ENCODE measurements at places on chromosomes 16 and 17.

GRCh38 chr16:86303787-86304678 is 206.3 kb upstream of the FOXF1 start:
- no peak for DNase-seq

DNA sequence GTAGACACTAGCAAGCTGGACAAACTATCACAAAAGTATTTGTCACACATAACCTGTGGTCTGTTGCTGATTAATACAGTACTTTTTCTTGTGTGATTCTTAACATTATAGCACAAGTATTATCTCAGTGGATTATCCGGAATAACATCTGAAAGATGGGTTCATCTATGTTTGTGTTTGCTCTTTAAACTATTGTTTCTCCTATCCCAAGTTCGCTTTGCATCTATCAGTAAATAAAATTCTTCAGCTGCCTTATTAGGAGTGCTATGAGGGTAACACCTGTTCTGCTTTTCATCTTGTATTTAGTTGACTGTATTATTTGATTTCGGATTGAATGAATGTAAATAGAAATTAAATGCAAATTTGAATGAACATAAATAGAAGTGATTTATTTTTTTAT is 14.5 kb downstream of the RNFT1 start:
- no peak for DNase-seq

DNA sequence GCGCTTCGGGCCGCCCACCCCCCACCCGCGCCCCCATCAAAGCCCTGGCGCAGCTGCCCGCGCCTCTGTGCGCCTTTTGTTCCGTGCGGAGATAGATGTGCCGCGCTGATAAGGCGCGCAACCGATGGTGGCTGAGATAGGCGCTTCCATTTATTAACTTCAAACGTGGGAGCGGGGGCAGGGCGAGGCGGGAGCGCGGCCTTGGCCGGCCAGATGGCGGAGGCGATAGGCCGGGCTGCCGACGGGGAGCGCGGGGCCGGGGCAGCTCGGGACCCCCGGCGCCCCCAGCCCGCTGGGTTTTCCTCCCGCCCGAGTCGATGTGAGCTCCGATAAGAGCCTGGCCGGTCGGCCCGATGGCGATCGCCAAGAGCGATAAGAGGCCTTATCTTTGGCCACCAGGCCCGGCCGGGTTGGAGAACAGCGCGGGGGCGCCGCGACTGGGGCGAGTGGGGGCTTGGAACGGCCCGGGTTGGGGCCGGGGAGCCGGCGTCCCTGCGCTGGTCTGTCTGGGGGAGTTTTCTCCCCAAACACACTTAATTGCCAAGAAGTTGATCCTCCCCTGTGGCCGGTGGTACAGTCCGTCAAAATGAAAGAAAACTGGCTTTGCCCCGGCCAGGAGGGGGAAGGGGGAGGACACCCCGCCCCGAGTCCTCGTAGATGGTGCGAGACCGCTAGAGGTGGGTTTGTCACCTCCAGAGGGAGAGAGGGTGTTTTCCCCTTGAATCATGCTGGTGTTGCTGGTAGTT is 2.7 kb downstream of the ZFPM1 start:
- DNase-seq = peak; percentile 47

DNA sequence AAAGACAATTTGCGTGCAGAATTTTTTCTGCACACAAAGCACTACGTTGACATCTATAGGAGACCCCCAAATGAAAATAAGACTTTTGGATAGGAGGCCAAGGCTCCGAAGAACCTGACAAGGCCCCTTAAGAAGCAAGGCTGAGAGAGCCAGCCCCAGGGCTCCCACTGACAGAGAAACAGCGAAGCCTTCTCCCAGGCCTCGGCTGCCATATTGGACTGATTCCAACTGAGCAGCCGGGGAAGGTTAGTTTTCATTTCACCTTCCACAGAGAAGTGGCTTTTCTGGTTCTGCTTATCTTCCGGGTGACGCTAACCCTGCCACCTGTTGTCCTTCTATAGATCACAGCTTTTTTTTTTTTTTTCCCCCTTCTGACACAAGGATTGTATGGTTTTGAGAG is 356.7 kb downstream of the SOX9 start:
- no peak for DNase-seq

- no peak for DNase-seq
Observed at GRCh38 chr16:8959921-8960787, 3.6 kb downstream of the USP7 start.

- DNase-seq = no peak
Observed at GRCh38 chr16:67169011-67169451, 1.3 kb upstream of the NOL3 start.

DNA sequence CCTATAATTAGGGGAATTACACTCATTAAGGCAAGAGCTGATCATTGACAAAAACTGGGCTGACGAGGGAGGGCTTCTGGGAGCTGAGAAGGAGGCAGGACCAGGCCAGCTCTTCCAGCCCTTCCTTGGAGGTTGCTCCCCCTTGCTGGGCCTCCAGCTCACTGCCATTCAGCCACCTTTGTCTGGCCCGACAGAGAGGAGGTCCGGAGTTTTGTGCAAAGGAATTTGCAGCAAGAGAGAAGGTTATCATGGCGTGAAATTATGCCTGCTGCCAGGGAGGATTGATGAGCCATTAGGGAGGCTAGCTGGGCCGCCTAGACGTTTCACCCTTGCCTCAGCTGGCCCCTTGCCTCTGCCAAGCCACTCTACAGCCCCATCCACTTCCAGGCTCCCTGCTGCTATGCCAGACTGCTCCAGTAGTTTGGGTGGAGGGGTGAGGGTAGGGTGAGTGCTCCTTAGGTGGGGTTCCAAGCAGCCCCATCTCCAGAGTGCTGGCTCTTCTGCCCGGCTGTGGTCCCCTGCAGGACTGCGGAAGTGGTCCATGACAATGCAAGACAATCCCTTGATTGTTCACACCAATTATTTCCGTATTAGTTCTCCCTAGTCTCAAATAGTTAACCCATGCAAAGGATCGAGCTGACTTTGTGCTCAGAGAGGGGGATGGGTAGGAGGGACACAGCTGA is 17.1 kb upstream of the PHF12 start:
- DNase-seq = no peak

DNA sequence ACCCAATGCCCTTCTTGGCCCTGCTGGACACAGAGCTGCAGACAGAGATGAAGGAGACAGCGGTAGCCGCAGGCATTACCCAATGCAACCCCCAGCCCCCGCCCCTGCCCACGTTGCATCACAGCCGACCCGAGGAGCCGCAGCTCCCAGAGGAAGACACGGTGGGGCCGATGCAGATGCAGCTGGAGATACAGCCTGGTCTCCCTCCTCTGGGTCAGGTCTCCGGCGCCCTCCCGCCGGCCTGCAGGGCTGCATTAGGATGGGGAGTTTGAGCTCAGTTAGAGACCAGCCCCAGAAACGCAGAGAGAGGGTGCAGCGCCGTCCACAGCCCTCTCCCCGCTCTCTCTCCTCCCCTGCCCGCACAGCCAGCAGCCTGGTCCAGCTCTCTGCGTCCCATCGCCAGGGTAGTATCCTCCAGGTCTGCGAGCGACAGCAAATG is 19.4 kb upstream of the UBE2I start:
- DNase-seq = no peak

DNA sequence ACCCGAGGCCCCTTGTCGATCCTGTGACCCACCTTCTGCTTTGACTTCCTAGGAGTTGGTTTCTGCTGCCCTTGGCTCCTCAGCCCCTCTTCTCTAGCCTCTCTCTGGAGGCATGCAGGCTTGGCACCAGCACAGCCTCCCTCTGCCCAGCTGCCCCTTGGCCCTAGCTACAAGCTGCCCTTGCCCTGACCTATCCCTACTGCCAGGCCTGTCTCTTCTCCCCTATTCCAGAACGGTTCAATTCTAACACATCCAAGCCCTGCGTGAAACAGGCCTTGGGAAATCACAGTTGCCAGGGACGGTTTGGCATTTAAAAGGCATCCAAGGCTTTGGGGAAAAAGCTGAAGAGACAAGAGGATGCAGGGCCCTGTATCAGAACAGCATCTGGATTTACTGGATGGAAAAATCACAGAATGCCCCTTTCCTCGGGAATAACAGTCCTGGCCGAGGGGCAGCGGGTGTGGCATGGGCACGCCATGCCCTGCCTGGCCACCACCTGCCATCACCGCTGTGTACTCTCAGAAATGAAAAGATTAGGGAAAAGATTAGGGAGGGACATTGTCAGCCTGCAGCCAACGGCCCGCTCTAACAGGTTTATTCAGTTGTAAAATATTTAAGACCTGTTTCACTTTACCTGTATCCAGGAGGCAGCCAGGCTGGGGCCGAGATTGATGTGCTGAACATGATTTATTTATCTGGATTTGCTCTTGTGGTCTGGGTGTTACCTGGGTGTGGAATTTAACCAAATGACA is 15.8 kb downstream of the RAI1 start:
- DNase-seq = no peak

- DNase-seq = no peak
Observed at GRCh38 chr16:10896165-10896564, 19.2 kb downstream of the CIITA start.

GRCh38 chr17:67441052-67441895 is 64.2 kb downstream of the PITPNC1 start:
- DNase-seq = peak; percentile 79

DNA sequence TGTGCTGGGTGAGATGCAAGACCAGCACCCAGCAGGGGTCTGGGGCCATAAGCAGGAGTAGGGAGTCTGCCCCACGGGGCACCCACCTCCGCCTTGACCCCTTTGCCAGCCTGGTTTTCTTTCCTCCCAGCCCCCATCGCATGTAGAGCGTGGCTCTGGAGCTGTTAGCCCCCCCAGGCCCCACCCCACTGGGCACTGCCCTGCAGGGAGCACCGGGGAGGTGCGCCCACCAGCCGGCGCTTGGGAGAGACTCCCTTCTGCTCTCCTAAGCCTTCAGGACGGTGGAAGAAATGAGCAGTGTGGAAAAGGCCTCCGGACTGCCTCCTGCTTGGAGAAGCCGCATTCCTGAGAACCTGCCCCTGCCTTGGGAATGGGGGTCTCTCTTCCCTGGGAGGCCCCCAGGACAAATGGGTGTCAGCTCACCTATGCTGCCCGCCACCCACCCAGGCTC is 186.2 kb downstream of the IRF8 start:
- DNase-seq = no peak

DNA sequence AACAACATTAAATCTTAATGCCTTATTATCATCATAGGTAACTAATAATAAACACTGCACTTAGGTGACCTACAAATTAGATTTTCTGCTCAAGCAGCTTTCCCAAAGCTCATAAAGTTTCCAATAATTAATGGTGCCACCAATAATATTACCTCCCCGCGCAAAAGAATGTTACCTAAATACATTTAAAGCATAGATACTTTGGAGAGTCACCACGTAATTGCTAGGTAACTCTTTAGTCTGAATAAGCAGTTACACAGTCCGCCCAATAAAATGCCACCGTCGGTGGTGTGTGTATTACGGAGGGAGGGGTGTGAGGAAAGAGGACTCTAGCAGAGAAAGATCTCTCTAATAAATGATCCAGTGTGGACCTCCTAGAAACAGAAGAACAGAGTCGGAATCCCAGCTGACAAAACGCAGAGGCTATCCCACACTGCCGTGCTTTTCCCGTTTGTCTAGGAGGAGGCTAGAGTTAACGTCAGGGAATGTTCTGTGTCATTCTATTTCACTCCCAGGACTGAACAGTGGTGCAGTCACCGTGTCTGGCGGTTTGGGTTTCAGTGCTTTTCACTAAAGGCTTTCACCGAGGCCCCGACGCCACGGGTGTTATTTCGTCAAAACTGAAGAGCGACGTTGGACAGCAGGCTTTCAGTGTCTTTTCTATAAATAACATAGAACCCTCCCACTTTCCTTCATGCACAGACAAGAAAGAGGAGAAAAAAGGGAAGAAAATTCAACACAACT is 630 bp downstream of the RNFT1 start:
- DNase-seq = peak; percentile 71

DNA sequence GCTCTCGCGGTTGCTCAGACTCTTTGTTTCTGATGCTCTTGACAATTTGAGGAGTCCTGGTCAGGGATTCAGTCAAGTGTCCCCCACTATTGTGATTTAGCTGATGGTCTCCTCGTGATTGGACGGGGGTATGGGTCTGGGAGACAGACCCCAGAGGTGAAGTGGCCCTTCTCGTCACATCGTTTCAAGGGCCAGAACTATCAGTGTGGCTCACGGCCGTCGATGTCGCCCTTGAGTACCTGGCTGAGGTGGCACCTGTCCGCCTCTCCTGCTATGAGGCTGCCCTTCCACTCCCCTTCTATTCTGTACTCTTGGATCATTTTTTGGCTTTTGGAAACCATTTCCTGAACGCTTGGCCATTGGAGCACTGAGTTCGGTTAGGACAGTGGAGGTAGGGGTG is 7.4 kb upstream of the MEAK7 start:
- no peak for DNase-seq

GRCh38 chr17:81252987-81253329 is 13.8 kb downstream of the NDUFAF8 start:
- no peak for DNase-seq

DNA sequence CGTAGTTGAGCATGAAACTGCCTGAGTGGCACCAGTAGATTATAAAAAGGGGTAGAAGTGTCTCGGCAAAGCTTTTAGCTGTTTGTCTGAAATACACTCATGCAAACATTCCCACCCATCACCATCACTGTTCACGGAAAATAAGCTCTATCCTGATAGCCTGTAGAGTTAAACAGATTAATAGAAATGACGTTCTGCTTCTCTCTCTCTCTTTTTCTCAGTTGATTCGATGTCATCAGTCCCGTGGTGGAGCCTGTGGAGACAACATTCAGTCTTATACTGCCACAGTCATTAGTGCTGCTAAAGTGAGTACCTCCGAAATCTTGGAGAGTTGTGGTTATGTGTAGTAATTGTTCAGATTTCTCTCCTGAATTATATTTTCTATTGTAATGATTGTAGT is 224.7 kb downstream of the BCAS3 start:
- DNase-seq = no peak

DNA sequence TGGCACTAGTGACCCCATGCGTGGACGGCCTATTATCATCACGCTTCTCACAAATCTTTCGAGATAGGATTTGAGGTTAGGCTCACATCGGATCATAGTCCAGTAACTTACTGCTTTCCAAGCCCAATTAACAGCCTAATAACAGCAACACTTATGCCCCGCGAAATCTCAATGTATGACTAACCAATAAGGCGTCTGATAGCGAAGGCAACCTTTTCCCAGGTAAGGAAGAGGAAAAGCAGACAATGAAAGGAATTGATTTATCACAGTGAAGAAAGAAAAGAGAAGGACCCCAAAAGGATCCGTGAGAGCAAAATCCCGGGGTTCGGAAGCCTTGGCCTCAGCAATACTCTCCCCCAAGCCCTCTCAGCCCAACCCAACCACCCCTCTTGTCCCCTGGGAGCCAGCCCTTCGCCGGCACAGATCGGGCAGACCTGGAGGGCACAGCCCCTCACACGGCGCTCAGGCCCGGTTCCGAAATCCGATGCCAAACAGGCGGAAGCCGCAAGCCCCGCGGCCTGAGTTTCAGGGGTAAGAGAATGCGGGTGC is 534 bp downstream of the GPATCH8 start:
- no peak for DNase-seq

GRCh38 chr16:4591706-4592470 is 22.8 kb downstream of the UBALD1 start:
- no peak for DNase-seq

- peak; percentile 89 for DNase-seq
Observed at GRCh38 chr17:40499551-40500189, 1.8 kb downstream of the TNS4 start.

GRCh38 chr17:57577751-57578607 is 167.1 kb downstream of the CCDC182 start:
- peak; percentile 88 for DNase-seq
